ENCODE measurements at places on chromosomes 16 and 17.

- no peak for DNase-seq
Observed at GRCh38 chr16:2767891-2768290, 9.2 kb downstream of the ELOB start.

- no peak for DNase-seq
Observed at GRCh38 chr17:68400404-68400735, 56.9 kb downstream of the WIPI1 start.

DNA sequence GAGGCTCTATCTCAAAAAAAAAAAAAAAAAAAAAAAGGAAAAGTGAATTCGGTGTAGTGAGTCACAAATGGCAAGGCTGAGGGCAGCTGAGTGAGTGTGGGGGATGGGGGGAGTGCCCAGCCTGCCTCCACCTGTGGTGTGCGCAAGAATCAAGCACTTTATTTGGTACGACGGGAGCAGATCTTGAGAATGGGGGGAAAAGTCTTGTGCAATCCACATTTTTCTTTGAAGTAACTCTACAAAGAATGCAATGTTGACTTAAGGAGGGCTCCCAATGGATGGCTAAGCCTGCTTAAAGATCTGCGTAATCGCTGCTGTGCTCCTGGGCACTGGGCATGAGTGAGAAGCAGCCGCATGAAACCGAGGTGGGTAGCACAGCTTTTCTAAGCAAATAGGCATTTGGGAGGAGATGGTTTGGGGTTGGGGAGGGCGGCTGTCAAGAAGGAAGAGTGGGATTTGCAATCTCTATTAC lies 28.2 kb downstream of the ATP2C2 start:
- no peak for DNase-seq

DNA sequence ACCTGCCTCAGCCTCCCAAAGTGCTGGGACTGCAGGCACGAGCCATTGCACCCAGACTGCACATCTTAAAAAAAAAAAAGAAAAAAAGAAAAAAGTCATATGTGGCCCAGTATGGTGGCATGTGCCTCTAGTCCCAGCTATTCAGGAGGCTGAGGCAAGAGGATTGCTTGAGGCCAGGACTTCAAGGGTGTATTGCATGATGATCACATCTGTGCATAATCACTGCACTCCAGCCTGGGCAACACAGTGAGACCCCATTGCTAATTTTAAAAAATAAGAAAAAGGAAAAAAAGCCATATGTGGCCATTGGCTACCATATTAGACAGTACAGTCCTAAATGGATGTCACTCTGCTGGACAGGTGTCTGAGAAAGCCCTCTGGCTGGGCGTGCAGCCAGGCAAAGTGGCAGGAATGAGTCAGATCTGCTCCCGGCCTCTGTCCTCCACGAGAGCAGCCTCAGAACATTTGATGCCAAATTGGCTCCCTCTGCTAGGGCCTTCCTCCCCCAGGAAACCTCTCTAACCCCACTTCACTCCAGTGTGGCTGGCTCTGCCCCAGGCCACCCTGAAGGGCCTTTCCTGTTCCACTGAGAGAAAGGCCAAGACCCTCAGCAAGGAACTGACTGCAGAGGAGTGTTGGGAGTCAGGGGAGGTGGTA lies 14.7 kb downstream of the CA7 start:
- no peak for DNase-seq

DNA sequence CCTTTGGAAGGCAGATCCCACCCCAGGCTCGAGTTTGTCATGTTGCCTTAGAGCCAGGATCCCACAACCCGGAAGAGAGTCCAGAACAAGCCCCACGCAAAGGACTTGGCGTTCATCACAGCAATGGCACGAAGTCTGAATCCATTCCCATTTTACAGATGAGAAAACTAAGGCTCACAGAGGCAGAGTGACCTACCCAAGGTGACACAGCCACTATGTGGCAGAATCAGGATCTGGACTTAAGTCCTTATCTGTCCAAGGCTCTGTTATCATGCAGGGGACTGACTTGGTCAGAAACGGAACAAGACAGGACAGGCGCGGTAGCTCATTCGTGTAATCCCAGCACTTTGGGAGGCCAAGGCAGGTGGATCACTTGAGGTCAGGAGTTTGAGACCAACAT lies 86.5 kb downstream of the GSG1L start:
- no peak for DNase-seq

- no peak for DNase-seq
Observed at GRCh38 chr17:7769854-7770253, 52.3 kb downstream of the DNAH2 start.

- DNase-seq: no peak
Observed at GRCh38 chr17:8138374-8138671, 13.9 kb downstream of the PER1 start.

DNA sequence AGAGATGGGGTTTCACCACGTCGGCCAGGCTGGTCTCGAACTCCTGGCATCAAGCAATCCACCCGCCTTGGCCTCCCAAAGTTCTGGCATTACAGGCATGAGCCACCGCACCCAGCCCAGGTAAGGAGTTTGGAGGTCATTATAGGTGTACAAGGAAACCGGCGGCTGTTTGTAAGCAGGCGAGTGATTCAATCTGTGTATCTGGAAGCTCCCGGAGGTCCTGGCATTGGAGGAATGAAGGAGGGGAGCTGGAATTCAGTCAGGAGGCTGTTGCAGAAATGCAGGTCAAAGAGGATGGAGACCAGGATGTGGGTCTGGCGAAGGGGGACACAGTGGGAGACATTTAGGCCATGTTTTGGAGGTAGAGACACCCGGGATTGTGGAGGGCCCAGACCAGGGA lies 18.8 kb downstream of the CDC42EP4 start:
- no peak for DNase-seq

GRCh38 chr16:1378087-1378803 lies 26.5 kb downstream of the GNPTG start:
- no peak for DNase-seq

Measured in stimulated activated CD8-positive, alpha-beta memory T cell treated with anti-CD3 and anti-CD28 coated beads, Interleukin-2, amount 100 ng/mL, for 1 hour (primary cell).